ENCODE measurements at places on chromosomes 11 and 22. TPM values are rescaled to one million over a fixed set of nuclear protein-coding genes. Genes with fewer than 3 reads are reported as not detected.

The TRIM51 gene
- not detected for total RNA-seq

The RIN1 gene
- 10.2 TPM for total RNA-seq

The OR4A15 gene
- total RNA-seq = not detected

The MYEOV gene
- total RNA-seq = 14.4 TPM

The ASCL3 gene
- not detected for total RNA-seq

The NUDT8 gene
- total RNA-seq = 20.4 TPM

The SYT9 gene
- total RNA-seq = 0.25 TPM

The DGCR6 gene
- 0.44 TPM for total RNA-seq

The MS4A6E gene
- total RNA-seq = not detected

The RASL10A gene
- total RNA-seq = 1.9 TPM

The PATE2 gene
- not detected for total RNA-seq

The OR2AG1 gene
- total RNA-seq = not detected

The MYO18B gene
- not detected for total RNA-seq

All from endothelial cell of umbilical vein (primary cell).